ENCODE measurements at places on chromosomes 7 and 10.

DNA sequence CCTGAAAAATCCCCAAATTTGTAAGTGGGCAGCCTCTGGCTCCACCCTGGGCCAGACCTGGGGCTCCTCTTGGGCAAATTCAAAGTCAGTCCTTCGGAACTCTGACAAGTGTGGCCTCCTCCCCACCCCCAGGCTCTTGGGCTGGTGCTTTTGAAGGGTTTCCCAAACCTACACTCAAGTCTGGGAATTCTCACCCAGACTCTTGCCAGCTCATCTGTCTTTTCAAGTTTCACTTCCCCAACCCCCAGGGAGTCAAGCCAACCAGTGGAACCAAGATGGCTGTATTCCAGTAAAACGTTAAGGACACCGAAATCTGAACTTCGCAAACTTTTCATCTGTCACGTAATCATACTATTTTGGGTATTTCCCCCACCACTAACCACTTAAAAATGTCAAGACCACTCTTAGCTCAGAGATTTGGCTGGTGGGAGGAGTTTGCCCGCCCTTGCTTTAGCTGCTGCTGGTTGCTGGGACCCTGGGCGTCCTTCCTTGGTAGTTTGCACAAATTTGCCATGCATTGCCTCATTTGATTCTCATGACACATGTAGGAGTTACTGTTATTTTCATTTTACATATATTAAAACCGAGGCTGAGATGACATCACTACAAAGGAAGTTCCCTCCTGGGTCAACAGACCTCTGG is 1.7 kb upstream of the MYO1G start:
- peak; percentile 81 for DNase-seq

- DNase-seq, result no peak
Observed at GRCh38 chr7:151572136-151572535, 52.4 kb upstream of the RHEB start.

GRCh38 chr7:7408001-7408770 is 127.5 kb downstream of the COL28A1 start:
- DNase-seq, result no peak

DNA sequence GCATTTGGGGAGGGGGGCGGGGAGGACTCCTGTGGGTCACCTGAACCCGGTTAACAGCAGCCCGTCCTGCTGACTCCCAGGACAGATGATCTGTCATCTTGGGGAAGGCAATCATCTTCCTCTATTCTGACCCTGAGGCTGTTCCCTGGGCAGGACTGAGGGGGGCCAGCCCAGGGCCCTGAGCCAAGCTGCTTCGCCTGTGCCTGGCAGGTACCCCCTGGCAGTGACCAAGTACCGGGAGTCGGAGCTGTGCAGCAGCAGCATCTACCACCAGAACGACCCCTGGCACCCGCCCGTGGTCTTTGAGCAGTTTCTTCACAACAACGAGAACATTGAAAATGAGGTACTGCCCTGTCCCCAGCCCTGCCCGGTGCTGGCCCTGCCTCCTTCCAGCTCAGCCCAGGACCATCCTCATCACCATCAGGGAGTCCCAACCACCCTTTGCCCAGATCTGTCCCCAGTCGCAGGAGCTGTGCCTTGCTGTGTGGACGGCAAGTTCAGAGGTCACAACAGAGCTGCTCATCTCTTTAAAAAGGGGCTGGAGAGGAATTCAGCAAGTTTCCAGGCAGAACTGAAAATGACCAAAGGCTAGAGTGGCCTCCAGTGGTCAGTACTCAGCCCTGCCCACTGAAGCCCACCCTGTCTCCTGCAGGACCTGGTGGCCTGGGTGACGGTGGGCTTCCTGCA is 8.1 kb downstream of the AOC1 start:
- DNase-seq, result no peak

- DNase-seq, result no peak
Observed at GRCh38 chr7:129066290-129067131, 11.6 kb upstream of the TNPO3 start.

DNA sequence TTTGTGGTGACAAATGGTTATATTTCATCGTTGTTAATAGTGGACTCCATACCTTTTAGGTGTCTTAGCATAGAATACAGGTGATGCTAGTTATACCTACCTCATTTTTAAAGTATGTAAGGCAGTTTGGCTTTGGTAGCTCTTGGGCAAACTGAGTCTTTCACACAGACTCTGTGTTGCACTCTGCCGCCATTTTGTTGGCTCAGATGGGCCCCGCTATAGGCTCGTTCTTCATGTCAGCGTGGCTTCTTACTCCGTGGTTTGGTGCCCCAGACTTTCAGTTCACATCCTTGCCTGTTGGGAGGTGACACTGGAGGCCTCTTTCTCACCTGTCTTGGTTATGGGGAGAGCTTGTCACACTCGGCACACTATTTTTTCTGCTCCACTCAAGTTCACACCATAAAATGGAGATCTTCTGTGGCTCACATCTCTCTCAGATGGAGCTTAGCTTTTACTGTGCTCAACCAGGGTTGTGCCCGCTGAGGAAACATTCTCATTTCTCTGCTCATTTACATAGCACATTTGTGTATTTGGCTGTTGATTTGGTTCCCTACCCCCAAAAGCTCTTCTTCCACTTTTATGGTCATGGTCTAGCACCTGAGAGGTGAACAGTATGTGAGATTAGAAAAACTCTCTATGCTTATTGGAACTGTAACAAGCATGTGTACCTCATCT is 178.5 kb downstream of the ARID5B start:
- DNase-seq, result no peak

DNA sequence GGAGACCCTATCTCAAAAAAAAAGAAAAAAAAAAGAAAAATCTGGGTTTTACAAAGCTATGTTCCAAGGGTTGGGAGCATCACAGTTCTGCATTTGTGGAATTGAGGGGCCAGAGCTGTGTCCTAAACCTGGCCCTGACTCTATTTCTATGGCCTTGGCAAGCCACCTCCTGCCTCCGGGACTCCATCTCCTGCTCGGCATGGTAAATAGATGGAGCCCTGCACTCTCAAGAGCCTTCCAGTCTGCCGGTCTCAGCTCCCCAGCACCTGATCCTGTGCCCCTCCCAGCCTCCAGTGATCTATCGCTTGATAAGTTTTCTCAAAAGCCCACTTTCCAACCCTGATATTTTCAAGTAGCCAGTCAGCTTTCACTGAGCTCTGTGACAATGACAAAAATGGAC is 43.0 kb downstream of the KCNH2 start:
- DNase-seq, result no peak

DNA sequence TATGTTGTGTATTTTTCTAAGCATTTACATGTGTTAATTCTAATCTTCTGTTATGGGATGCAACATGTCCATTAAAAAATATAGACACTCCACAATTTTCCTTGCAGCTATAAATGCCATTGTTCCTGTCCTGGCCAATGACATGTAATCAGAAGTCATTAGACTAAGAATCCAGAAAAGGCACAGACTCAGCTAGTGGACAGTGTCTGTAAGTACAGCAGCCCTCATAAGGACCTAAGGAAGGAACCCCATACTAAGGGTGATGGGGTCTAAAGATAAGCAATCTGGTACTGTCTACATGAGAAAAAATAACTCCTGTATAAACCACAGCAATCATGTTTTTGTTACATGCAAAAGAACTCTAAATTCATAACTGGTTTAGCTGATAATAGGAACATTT is 115.9 kb downstream of the GPR85 start:
- no peak for DNase-seq

DNA sequence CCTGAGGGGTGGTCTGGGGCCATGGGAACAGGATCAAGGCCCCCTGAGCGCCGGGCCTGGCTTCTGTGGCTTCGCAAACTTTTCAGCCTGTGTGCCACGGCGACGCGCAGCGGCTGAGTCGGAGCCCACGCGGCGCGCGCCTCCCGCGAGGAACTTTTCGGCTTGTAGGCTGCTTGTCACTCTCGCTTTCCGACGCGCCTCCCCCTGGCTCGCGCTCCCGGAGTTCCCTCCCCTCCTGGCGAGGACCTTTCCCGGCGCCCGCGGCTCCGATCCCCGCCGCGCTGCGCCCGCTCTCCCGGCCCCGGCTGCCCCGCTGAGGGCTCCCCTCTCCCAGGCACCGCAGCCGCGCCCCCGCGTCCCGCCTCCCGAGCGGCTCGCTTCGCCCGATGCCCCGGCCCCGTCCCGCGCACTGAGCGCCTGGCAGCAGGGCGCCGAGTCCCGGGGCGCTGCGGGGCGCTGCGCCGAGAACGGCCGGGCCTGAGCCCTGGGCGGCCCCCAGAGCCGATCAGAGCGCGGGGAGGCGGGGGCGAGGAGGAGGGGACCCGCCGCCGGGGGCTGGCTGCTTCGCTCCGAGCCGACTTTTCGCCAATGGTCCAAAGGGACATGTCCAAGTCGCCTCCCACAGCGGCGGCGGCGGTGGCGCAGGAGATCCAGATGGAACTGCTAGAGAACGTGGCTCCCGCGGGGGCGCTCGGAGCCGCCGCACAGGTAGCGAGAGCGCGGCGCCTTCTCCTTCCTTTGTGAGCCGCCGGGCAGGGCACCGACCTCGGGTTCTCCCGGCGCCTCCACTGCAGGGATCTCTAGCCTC is at the start of gene CACNB2:
Gene CACNB2, plus strand, starts transcription at position 276 of the 808 bp plus-strand sequence.
- DNase-seq, result no peak

DNA sequence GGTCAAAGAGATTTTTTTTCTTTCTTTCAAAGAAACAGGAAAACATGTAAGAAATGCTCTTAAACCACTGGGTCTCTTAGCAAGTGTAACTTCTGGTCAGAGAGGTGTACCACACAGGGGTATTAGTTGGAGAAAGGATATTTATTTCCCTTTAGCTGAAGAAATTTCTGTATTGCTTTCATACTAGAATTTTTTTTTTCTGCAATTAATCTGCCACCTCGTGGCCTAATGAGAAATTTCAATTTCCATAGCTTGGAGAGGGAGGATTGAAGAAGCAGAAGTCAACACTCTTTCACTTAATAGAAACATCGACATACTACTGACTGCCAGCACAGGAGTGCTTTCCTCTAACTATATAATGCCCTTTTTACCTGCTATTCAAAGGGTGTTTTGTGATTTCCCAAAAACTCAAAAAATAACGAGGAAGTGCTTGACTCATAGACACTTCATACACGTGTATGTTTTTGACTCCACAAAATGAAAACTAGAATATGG is 177.6 kb upstream of the NAMPT start:
- DNase-seq, result no peak

- no peak for DNase-seq
Observed at GRCh38 chr7:5231116-5231515, 41.1 kb downstream of the WIPI2 start.

- no peak for DNase-seq
Observed at GRCh38 chr10:131778842-131779241, 122.0 kb upstream of the PPP2R2D start.

DNA sequence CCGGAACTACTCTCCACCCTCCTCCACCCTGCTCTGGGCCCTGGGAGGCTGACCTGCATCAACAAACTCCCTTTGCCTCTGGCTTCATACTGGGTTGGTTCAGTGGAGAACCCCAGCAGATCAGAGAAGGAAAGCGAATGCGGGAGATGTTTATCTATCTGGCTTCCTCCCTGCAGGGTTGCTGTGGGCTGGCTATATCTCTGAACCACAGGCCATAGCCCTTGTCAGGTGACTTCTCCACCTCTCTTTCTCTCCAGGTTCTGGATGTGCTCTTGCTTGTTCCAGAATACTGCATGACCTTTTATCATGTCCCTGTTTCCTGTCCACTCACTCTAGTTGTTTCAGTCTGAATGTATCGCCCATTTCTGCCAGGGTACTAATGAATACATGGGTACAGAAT is 51.7 kb upstream of the IFRD1 start:
- DNase-seq, result no peak

DNA sequence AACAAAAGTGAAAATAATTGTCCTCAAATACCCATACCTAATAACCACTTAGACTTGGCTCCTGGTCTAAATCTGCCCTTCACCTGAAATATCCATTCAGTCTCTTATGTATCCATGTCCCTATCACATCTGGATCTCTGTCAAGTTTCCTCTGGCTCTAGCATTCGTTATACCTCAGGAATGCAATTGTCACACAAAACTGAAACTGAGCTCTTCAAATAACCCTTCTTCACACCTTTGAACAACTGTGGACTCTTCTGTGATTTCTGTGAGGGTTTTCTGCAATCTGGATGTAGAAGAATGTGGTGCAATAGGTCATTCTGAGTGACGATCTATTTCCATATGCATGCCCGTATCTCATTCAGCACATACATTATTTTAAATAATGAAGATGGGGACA is 53.5 kb upstream of the FGL2 start:
- DNase-seq, result no peak

DNA sequence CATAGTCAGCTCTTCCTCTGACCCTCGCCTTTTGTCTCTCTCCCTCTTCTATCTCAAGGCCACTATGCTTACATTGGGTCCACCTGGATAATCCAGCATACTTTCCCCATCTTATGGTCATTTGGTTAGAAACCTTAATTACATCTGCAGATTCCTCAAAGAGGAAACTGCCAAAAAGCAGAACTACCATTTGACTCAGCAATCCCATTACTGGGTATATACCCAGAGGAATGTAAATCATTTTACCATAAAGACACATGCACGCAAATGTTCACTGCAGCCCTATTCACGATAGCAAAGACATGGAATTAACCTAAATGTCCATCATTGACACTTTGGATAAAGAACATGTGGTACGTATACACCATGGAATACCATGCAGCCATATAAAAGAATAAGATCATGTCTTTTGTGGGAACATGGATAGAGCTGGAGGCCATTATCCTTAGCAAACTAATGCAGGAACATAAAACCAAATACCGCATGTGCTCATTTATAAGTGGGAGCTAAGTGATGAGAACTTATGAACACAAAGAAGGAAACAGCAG is 114.8 kb upstream of the NPY start:
- DNase-seq, result no peak

GRCh38 chr7:114711241-114711640 is 210.7 kb upstream of the MDFIC start:
- DNase-seq, result no peak

- DNase-seq, result no peak
Observed at GRCh38 chr10:4498711-4499251, 327.2 kb upstream of the AKR1E2 start.

DNA sequence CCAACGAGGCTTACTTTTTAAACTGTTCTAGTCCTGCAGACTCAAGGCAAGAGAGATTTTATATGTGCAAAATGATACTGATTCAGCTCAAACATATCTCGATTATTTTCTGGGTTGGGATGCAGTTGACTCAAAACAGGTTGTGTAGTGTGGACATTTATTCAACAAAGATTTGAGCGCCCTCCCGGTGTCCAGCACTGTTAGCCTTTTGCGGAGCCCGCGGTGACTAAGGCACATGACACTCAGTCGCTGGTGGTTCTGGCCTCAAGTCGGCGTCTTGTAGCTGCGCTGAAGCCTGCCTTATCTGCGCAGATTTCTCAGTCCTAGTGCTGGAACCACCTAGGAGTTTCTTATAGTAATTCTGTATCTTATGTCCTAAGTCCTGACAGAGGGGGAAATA is 938 bp upstream of the CADPS2 start:
- no peak for DNase-seq

- DNase-seq, result no peak
Observed at GRCh38 chr10:972763-973162, 15.5 kb upstream of the GTPBP4 start.

- DNase-seq, result no peak
Observed at GRCh38 chr10:125392609-125393008, 232.2 kb upstream of the CTBP2 start.

DNA sequence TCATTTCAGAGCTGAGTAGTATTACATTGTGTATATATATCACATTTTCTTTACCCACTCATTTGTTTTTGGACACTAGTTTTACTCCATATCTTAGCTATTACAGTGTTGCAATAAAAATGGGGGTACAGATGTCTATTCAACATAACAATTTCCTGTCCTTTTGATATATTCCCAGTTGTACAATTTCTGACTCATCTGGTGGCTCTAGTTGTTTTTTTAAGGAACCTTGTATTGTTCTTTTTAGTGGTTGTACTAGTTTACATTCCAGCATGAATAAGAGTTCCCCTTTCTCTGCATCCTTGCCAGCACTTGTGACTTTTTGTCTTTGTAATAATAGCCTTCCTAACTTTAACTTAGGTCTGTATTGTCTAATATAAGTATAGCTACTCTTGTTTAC is 739.9 kb downstream of the XPNPEP1 start:
- DNase-seq, result no peak

All from stimulated activated CD8-positive, alpha-beta memory T cell treated with anti-CD3 and anti-CD28 coated beads, Interleukin-15, amount 100 ng/mL, for 48 hours (primary cell).